Right renal pelvis (tissue), 4 donors: ENCODE measurements at places on chromosomes 11 and 22.

GRCh38 chr11:19651028-19651427, 61.6 kb upstream of the NAV2 start:
- DNase-seq = no peak

DNA sequence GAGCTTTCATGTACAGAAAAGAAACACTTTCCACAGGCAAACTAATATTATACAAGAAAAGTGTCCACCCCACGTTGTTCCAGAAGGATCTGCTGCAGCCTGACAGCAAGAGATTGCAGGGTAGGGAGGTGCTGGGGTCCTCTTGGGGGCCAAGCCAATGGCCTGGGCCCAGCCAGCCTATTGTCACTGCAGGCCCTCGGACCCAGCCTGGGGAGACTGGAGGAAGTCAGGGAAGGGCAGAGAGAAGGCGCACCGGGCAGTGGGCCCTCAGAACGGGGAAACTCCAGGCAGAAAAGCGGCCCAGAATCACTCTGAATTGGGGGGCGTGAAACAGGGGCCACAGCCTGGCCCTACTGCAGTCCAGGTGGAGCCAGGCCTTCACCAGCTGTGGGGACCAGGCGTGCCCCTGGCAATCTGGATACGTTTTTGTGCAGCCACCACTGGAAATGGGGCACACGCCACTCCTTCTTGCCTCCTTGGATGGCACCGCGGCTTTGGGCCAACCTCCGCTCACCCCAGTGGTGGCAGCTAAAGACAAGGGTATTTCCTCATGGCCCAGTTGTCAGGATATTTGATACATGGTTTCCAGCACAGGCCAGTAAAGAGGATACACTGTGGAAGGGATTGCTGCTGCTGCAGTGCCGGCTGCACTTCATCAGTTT, 3.9 kb upstream of the NAP1L4 start:
- no peak for DNase-seq

DNA sequence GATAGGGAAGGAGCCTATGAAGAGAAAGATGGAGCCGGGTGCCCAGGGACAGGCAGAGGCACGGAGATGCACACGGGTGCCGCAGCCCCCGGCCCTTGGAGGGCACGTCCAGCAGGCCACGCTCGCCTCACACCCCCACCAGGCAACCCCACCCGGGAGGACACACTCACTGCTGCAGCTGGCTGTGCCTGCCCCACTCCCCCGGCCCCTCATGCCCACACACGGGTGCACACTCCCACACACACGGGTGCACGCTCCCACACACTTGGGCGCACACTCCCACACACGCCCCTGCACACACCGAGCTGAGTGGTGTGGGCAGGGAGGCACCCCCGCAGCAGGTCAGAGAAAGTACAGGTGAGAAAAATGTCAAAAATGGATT, 1.1 kb downstream of the MOB2 start:
- DNase-seq = no peak

- DNase-seq = no peak
These were observed 50.0 kb upstream of the CARD18 start for GRCh38 chr11:105189581-105189980.

DNA sequence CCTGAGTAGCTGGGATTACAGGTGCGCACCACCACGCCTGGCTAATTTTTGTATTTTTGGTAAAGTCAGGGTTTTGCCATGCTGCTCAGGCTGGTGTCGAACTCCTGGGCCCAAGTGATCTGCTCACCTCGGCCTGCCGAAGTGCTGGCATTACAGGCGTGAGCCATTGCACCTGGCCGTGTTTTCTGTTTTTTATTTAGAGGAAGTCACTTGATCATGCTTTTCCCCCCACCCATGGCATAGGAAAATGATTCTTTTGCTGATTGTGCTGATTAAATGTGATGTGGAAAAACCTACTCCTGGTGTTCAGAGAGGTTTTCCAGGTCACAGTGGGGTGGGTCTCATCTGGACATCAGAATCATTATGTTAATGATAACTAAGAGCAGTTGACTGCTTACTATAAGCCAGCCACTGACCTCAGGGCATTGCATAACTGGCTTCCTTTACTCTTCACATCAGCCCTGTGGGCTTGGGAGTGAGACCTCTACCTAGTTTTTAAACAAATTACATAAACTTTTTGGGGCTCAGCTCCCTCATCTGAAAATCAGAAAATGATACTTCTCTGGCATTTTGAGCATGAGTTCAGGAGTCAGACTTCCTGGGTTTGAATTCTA, 71.0 kb downstream of the PTPRJ start:
- DNase-seq = no peak

DNA sequence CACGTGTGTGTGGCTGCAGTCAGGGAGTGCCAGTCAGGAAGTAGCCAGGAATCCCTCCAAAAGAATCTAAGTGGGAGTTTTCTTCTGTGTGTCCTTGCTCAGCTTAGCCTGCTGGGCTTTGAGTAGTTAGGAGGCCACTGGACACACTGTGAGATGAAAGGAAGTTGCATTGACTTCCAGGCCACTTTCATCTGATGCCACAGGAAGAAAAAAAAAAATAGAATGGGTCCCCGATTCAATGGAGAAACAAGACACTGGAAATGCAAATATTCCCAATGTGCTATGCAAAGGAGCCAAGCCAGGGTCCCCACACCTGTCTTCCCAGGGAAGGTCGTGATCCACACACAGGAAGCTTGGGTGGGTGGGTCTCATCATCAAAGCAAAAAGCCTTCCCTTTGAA, 95.6 kb upstream of the E2F8 start:
- no peak for DNase-seq

GRCh38 chr22:24436553-24436952, 9.2 kb downstream of the ADORA2A start:
- no peak for DNase-seq

DNA sequence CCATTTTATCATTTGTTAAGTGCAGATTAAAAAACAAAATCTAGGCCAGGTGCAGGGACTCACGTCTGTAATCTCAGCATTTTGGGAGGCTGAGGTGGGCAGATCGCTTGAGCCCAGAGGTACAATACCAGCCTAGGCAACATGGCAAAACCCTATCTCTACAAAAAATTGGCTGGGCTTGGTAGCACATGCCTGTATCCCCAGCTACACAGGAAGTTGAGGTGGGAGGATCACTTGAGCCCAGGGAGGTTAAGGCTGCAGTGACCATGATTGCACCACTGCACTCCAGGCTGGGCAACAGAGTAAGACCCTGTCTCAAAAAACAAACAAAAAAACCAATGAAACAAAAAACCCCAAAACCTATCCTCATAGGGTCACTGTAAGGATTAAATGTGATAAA, 32.9 kb downstream of the HIRA start:
- no peak for DNase-seq

GRCh38 chr22:30028731-30029130, 51.5 kb upstream of the HORMAD2 start:
- no peak for DNase-seq

DNA sequence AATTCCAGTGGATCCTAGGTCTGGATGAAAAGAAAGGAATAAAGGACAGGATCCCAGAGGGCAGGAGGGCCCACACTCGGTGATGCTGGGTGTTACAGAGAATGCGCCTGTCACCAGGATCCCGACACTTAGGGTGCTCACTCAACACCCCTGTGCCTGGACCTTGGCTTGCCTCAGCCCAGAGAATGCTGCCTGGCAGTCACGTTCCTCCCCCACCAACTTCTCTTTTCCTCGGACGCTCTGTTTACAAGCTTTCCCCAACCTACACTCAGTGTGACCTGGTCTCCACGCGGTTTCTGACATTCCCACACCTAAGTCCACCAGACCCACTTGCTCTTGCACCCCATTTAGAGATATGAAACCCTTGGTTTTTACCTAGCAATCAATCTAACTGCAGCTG, 38.0 kb upstream of the ETS1 start:
- DNase-seq = no peak

- peak; percentile 41 for DNase-seq
These were observed 55.1 kb downstream of the PACSIN2 start for GRCh38 chr22:42959576-42960509.

GRCh38 chr11:83306200-83307080, 20.3 kb upstream of the CCDC90B start:
- DNase-seq = no peak

- DNase-seq = no peak
These were observed 31.4 kb downstream of the LRFN4 start for GRCh38 chr11:66888282-66888681.

DNA sequence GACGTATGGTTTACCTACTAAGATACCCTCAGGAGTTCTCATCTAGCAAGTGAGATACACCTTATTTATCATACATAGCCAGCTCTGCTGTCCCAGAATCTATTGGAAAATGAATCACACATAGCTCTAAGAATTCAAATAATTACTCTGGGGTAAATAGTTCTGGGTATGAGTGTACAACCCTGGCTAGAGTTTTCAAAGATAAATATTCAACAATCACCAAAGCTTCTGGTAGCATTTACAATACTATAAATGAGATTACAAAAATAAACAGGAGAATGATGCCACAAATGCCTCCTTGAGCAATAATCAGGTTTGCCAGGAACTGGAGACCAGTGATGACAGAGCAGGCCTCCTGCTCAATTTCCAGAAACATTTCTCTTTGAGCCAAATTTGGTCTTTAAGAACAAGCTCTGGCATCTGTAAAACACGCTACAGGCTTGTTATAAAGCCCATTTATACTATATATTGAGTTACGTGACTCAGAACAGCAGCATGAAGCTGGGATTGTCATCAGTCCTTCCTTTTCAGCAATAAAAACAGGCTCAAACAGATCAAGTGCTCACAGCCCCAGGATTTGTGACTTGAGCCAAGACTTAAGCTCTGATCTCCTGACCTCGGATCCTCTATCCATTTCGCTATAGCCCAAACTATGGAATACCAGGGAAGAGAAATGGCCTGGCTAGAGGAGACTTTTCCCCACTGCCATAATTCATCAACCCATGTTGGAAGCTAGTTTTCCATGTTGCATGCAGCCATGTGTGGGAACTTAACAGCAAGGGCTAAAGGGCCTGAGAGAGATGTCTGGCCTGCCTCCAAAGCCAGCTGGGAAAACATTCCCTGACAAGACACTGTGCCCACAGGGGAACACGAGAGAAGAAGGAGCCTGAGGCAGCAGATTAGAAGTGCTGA, 19.7 kb downstream of the RAB30 start:
- no peak for DNase-seq

DNA sequence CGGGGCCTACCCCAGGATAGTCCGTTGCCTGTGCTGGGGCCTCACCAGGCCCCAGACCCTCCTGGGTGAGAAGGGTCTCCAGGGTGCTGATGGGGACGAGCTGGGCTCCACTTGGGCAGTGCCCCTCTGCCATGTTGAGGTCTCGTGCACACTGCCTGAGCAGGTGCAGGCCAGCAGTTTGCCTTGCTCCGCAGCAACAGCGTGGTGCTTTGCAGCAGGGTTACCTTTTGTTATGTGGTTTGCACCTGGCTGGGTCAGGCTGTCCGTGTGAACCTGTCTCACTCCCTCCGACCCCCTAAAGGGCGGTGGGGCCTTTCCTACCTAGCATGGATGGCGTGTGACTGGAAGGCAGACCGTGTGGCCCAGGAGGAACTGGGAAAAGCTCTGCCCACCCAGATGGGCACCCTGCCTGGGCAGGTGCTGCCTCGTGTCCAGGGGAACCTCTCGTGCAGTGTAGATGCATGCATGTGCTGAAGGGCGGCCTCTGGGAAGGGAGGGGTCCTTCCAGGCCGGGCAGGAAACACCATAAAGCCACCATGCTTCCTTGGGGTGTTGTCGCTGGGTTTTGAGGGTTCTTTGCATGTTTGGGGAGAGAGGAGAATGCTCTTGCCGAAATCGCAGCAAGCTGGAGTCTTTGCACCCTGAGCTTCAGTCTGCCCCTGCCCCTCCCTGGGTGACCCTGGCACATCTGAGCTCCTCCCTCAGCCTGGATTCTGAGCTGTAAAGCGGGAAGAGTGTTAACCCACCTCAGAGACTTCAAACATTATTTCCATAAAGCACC, 75.4 kb upstream of the PPARA start:
- no peak for DNase-seq

- no peak for DNase-seq
These were observed 20.9 kb upstream of the KIAA0930 start for GRCh38 chr22:45261407-45262088.

DNA sequence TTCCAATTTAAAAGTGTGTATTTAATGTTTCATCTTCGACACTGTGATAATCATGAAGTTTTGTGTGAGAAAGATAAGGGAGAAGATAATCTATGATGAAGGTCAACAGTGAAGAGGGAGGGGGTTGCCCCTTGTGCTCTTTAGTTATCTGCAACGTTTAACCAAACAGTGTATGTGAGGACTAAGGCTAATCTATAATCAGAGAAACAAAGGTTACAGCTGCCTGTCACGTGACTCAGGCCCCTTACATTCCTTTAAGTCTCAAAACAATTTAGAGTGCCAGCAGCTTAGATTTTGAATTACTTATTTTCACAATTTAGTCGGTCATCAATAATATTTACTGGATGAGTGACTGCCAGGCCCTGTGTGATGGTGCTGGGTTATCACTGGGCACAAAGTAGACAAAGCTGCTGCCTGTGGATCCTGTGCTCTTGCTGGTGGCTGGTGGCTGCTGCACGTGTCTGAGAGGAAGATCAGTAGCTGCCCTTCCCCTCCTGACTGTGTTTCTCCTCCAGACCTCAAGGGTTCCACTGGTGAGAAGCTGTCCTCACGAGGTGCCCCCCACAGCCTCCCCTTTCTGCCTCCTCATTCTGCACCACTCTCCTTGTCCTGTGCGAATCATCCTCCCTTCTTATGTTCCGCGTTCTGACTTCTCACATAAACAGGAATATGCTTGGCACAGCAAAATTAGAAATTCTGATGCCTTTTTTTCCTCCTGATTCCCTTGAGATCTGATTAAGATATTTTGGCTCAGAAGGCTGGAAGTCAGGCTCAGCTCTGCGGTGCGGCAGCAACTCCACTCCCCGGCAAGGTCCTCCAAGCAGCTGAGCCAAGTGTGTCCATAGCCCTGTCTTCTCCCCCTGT, 331.1 kb upstream of the B3GAT1 start:
- DNase-seq = no peak

- no peak for DNase-seq
These were observed 78.7 kb downstream of the COMMD9 start for GRCh38 chr11:36210529-36210928.

GRCh38 chr11:123194337-123195187, 486 bp downstream of the CLMP start:
- no peak for DNase-seq

DNA sequence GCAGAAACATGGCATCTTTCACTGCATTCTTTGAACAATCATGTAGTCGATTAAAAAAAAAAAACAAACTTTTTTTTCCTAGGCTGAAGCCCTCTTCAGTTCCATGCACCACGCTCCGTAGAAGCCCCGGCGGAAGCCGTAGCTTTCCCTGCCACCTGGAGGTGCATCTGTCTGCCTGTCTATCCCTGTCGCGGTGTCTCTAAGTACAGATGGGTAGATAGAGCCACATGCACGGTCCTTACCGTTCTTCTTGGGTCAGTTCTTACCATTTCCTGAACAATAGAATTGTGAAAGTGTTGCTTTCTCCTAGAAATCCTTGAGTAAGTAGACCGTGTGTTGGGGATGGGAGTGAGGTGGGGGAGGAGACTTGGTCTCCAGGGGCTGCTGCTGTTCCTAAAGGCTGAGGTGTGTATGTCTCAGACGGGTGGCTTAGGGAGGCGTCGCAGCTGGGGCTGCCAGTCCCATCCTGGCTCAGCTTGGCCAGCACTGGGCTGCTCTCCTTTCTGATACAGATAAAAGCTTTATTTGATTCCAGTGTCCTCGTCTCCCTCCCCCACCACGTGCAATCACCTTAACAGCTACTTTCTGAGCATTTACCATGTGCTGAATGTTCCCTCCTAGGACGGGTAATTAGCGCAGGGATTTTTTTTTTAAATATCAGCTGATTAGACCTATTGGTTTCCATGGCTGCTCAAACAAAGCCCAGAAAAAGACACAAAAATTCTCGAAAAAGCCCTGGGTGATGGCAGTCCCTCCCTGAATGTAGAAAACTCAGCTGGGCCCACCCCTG, 46.8 kb downstream of the MACROD1 start:
- DNase-seq = no peak
